ENCODE measurements at places on chromosomes 3 and 15.

DNA sequence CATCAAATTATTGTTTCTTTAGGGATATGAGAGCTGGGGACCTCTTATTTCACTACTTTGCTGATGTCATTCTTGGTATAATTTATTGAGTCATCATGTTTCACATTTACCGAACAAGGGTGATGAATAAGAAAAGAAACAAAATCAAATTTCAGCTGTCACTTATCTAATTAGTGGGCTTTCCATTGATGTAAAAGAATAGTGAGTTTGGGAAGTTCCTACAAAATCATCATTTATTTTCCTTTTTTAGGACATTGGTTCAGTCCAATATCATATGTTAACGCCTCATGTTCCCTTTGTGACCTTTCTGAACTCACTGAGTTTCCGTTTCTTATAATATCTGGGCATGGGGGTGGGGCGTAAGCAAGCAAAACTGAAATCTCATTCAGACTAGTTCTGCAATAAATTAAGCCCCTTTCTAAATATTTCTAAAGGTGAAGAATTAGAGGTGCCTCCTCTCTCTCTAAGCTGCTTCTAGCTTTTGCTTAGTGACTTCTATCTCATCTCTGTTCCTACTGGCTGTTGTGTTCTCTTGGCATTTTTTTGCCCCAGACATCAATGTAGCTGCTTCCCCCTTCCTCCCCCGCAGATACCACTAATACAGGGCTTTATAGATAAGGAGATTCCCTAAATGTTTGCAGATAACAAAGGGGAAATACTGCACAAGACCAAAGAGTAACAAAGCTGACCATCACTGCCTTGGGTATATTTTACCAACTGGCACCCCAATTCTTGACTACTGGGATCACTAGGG is 238.0 kb upstream of the CTNNB1 start:
- DNase-seq: no peak

DNA sequence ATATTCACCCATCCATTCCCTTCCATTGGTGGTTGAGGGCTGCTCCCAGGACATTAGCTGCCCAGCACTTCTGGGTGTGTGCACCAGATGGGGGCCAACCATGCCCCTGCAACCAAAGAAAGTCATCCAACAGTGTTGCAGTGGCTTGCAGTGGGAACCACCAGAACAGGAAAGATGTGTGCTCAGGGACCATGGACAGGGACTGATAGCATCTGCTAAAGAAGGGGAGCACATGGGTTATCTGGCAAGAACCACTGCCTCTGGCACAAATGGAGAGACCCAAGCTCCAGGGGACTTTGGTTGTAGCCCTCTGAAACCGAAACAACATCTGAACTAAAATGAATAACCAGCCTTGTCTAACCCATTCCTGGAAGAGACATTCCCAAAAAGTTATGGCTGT is 8.1 kb downstream of the DCLK3 start:
- no peak for DNase-seq

GRCh38 chr3:123696808-123697207 is 112.0 kb upstream of the HACD2 start:
- DNase-seq: no peak

DNA sequence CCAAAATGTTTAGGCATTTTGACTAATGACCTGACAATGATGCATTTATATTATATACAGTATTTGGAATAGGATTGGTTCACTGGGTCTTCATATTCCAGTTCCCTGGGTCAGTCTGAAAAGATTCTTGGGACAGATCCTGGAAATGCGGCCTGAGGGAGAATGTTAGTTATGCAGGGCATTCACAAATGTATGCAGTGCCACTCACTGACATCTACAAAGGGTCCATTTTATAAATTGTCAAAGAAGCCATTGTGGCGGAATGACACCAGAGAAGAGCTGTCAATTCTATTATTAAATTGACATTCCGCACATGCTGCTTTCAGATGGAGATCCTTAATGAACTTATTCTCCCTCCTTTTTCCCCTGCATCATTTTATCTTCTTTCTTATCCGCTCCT is 176.6 kb downstream of the VGLL3 start:
- no peak for DNase-seq

GRCh38 chr15:58081891-58082290 is 16.4 kb upstream of the ALDH1A2 start:
- no peak for DNase-seq

Data from Kasumi-1 (cell line).